ENCODE measurements at places on chromosomes 6 and 20.

- no peak for DNase-seq
These were observed 164.0 kb downstream of the FOXC1 start for GRCh38 chr6:1773700-1774099.

GRCh38 chr6:83708546-83708969, 343 bp downstream of the SNAP91 start:
- peak; percentile 34 for DNase-seq

DNA sequence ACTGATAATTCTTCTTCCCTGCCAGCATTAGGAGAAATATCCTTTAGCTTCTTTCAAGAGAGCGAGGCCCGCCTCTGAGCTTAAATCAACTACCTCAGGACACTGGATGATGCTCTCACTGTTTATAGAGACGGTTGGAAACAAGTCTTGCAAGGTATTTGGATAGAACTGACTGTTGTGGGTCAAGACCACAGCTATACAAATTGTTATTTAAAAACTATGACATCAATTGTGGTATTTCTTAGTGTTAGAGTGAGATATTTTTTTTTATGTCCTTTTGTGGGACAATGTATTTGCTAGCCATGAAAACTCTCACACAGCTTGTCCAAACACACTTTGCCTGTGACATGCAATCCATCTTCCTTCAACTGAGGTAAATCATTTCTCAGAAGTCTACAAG, 136.3 kb upstream of the PHACTR1 start:
- no peak for DNase-seq

DNA sequence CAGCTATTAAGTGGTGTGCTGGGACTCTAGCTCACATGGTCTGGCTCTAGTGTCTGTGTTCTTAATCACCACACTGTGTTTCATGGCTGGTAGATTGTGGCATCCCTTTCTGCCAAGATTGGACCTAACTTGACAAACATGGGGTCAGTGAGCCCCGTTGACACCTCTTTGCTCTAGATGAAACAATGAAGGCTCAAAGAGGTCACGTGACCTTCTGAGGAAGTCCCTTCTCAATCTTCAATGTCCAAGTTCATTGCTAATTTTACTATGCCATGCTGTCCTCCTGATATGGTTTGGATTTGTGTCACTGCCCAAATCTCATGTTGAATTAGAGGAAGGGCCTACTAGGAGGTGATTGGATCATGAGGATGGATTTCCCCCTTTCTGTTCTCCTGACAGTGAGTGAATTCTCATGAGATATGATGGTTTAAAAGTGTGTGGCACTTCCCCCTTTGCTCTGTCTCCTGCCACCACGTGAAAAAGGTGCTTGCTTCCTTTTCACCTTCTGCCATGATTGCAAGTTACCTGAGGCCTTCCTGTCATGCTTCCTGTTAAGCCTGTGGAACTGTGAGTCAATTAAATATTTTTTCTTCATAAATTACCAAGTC, 177.8 kb upstream of the MYLIP start:
- no peak for DNase-seq

GRCh38 chr20:36519944-36520343, 21.4 kb upstream of the MYL9 start:
- no peak for DNase-seq

DNA sequence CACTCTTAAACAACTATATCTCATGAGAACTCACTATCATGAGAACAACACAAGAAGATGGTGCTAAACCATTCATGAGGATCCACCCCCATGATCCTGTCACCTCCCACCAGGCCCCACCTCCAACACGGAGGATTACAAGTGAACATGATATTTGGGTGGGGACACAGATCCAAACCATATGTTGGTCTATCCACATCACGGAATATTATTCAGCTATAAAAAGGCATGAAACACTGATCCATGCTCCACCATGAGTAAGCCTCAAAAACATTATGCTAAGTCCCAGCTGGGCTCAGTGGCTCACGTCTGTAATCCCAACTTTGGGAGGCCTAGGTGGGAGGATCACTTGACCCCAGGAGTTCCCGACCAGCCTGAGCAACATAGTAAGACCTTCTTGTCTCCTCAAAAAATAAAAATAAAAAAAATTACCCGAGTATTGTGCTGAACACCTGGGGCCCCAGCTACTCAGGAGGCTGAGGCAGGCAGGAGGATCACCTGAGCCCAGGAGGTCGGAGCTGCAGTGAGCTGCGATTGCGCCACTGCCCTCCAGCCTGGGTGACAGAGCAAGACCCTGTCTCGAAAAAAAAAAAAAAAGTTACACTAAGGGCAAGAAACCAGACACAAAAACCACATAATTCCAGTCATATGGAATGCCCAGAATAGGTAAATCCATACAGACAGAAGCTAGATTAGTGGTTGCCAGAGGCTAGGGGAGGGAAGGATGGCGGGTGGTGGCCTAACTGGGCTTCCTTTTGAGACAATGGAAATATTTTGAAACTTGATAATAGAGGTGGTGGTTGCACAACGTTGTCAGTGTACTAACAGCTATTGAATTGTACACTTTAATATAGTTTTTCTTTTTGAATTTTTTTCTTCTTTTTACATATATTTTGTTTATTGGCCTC, 43.1 kb downstream of the ZNF217 start:
- no peak for DNase-seq

- no peak for DNase-seq
These were observed 128.5 kb downstream of the BCAS1 start for GRCh38 chr20:53941680-53942471.

GRCh38 chr6:6626187-6626586, 37.7 kb downstream of the LY86 start:
- DNase-seq: no peak

DNA sequence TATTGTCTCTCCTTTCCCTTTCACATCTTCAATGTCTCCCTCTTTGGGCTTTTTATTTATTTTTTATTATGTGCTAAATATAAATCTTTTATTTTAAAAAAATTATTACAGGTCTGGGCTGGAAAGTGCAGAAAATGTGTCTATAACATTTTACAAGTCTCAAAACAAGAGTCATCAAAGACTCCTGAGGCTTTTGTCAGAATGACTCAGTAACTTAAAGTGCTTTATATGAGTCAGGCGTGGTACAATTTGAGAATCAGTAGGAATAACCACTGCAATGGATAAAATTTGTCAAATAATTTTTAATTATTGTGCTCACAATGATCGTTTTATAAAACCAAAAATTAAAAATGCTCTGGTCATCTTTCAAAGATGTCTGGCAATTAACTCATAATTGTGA, 193.9 kb downstream of the MMUT start:
- DNase-seq: no peak

DNA sequence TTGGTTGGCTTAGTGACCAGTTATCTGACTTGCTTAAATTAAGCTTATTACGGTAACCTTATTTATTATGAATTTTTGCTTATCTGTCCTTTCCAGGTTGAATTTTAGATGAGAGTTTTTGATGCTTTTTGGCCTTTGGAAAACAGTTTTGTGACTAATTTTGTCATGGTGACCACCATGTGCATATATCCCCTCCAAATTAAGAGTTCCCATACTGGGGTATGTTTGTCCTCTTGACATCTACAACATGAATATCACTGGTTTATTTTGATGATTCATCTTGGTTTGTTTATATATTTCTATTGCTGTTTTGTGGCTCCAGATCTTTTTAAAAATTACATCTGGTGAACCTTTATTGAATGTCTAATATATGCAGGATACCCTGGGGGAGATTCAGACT, 61.4 kb downstream of the PHF20 start:
- DNase-seq: no peak

DNA sequence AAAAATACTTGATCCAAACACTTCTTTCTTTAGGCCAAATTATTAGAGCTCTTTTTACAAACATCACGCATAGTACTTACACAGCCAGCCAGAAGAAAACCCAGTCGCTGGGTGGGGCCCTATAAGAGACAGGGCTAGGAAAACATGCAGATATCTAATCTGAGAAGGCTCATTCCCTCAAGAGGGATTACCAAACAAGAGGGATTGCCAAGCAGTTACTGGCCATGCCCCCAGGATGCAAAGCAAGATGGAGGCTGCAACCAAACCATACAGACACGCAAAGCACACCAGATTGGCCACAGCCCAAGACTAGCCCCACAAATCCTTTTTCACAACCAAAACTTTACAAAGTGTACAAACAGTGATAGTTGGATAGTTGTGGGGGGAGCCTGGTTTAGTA, 1235.4 kb upstream of the GJE1 start:
- DNase-seq: no peak

DNA sequence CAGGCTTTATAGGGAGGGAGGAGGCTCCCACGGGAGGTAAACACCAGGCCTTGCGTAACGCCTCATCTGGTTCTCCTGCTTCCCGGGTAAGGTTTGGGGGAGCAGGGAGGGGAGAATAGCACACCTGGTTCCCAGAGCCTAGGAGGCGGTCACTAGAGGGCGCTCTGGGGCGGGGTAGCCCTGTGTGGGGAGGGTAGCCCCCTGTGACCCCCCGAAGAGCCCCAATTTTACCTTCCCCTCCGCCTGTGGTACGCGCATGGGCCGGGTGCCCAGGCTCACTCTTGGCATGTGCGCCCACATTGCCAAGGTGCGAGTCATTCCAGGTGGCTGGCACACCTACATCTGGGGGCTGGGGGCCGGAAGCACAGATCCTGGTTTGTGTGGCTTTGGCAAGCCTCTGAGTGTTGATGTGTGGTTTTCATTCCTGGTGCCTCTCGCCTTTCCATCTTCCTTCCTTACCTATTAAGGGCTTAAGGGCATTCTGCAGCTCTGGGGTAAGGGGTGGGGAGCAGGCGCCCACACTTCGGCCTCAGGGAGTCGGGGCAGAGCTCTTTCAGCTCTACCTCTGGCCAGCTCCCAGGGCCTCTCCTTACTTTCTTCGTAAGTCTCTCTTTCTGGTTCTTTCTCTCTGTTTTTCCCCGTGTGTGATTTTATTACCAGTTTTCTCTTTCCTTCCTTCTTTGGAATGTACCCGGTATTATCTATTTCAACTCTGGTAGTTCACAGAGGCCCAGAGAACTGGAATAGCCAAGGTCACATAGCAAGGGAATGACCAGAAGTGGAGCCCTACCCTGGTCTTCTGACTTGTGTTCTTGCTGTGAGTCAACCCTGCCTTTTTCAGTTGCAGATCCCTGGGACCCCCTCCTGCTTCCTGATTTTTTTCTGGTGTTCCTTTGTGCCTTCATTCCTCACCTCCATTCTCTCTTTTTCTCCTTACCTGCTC, 492 bp upstream of the RNF39 start:
- DNase-seq: no peak

DNA sequence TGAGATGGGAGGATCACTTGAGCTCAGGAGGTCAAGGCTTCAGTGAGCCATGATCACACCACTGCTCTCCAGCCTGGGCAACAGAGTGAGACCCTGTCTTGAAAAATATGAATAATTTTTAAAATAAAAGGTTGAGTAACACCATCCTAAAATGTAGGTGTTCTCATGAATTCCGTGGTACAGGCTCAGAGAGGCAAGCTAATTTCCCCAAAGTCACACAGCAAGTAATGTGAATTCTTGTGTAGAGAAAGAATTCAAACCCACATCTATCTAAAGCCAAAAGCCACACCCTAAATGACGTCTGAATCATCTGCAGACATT, 80.5 kb downstream of the ZNF217 start:
- DNase-seq: no peak

DNA sequence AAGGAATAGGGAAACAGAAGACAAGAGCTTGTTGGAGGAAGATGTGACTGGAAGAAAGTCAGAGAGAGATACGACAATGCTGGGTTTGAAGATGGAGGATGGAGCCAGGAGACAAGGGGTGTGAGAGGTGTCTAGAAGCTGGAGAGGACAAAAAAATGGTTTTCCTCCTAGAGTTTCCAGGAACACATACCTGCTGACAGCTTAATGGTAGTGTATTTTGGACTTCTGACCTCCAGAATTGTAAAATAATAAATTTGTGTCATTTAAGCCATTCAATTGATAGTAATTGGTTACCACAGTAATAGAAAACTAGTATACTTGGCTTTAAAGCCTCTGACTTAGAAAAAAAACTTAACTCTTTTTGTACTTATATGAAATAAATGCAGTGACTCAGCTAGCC, 3.6 kb downstream of the AIG1 start:
- no peak for DNase-seq

DNA sequence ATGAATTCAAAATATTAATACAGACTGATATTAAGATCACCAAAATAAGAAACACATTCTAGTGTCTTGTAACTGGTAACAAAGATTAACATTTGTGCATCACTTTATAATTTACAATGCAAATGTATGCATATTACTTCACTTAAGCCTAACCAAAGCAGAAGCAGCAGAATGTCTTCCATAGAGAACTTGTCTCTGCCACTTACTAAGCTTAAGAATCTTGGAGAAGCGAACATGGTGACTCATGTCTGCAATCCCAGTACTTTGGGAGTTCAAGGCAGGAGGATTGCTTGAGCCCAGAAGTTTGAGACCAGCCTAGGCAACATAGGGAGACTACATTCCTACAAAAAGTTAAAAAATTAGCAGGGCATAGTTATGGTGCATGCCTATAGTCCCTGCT, 18.8 kb downstream of the AK9 start:
- no peak for DNase-seq

GRCh38 chr6:70590400-70590799, 23.7 kb downstream of the SDHAF4 start:
- DNase-seq: no peak

- DNase-seq: peak; percentile 22
These were observed 215.5 kb upstream of the SNX9 start for GRCh38 chr6:157607317-157608109.

DNA sequence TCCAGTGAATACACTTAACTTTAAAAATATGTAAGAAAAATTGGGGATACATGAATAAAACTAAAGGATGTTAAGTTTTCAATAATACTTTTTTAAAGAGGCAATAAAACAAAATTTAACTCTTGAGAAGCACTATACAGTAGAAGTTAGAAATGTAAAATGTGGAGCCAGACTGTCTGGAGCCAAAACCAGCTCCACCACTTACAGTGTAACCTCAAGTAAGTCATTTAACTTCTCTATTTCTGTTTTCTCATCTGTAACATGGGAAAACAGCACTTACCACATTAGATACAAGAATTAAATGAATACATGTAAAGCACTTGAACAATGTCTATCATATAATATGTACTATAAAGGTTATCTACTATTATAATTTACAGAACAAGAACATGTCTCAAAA, 6.7 kb downstream of the ATG5 start:
- DNase-seq: no peak

GRCh38 chr6:104613416-104614001, 246.2 kb downstream of the HACE1 start:
- no peak for DNase-seq

DNA sequence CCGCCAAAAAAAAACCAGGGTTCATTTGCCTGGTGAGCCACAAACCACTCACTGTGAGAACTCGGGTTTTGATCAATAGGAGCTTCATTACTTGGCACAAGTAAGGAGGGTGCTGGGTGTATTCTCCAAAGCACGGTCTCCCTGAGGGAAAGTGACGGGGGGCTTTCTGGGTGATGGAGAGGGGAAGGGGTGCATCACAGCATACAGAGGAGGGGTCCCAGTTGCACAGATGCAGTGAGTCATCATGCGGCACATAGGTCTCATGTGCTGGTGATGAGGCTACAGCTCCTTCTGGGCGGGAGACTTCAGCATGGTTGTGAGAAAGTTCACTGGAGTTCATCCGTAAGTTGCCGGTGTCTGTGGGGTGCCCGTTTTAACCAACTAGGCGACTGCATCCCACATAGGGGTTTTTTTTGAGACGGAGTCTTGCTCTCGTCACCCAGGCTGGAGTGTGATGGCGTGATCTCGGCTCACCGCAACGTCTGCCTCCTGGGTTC, 36.2 kb downstream of the SUN5 start:
- DNase-seq: no peak

GRCh38 chr6:40399888-40400457, 187.2 kb downstream of the LRFN2 start:
- no peak for DNase-seq

- DNase-seq: no peak
These were observed at the start of gene BTBD3 for GRCh38 chr20:11917663-11918062. Gene BTBD3 (plus strand): TSS chr20:11917893. CDS start chr20:11918276, 383 bp downstream.

Measured in endothelial cell (in vitro differentiated cells).